ENCODE measurements at places on chromosomes 7 and 10.

DNA sequence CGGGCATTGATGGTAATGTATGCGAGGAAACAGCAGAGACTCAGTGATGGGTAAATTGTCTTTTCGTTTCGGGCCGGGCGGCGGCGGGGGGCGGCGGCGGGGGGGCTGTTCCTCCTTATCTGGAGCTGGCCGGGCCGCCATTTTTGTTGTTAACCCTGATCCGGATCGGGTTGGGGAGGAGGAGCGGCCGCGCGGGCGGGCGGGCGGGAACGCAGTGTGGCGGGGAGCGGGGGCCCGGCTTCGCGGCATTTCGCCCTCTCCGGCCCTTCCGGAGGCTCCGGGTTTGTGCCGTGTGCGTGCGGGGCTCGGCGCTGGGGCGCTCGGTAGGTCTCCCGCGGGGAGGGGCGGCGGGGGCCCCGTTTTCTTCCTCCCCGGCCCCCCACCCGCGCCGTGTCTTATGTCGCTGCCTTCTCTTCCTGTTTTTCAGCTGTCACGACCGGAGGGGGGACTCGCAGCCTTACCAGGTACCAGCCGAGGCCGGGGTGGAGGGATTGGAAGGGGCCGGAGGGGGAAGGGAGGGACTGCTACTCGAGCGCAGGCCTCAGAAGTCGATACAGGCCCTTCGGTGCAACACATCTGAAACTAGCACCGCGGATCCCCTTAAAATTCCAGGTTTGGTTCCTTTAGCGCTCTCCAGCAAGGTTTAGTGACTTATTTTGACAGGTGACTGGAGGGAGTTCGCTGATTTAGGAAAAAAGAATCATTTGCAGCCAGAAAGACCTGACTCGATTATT, 820 bp downstream of the WAC start:
- DNase-seq, result peak; percentile 36

DNA sequence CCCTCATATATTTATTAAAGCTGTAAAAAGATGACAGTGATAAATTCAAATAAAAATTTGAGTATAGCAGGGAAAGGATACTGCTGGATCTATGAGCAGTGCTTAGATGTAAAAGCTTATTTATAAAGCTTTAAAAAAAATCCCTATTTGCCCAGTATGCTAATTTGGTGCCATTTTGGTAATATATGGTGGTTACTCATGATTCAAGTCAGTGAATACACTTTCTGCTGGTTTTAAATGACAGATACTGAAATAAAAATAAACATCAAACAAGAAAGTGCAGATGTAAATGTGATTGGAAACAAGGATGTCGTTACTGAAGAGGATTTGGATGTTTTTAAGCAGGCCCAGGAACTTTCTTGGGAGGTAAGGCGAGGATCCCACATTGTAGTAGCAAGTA, 134.4 kb upstream of the SAMD8 start:
- DNase-seq, result no peak

- peak; percentile 12 for DNase-seq
Measured at GRCh38 chr7:131369354-131369753, 41.7 kb downstream of the MKLN1 start.

- no peak for DNase-seq
Measured at GRCh38 chr7:87852306-87852705, 23.9 kb downstream of the SLC25A40 start.

- no peak for DNase-seq
Measured at GRCh38 chr10:58967551-58968388, 208.7 kb upstream of the PHYHIPL start.

DNA sequence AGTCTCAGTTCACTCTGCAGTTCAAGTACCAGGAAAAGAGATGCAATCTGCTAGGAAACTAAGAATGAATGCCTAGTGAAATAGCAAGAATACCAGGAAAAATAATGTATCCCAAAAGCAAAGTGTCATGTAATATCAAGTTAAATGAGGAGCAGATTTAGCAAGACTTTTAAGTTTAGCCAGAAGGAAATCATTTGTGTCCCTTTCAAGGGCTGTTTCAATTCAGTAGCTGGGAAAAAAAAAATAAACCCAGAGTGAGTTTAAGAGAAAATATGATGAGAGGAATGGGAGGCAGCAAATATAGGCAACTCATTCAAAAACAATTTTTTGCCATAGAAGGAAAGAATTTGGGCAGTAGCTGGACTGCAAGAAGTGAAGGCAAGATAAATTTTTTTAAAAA, 135.8 kb downstream of the DGKB start:
- no peak for DNase-seq

- DNase-seq, result peak; percentile 33
Measured at GRCh38 chr7:5064391-5065106, 18.9 kb downstream of the RBAK start.

- DNase-seq, result no peak
Measured at GRCh38 chr10:35503578-35503977, 101.6 kb upstream of the GJD4 start.

DNA sequence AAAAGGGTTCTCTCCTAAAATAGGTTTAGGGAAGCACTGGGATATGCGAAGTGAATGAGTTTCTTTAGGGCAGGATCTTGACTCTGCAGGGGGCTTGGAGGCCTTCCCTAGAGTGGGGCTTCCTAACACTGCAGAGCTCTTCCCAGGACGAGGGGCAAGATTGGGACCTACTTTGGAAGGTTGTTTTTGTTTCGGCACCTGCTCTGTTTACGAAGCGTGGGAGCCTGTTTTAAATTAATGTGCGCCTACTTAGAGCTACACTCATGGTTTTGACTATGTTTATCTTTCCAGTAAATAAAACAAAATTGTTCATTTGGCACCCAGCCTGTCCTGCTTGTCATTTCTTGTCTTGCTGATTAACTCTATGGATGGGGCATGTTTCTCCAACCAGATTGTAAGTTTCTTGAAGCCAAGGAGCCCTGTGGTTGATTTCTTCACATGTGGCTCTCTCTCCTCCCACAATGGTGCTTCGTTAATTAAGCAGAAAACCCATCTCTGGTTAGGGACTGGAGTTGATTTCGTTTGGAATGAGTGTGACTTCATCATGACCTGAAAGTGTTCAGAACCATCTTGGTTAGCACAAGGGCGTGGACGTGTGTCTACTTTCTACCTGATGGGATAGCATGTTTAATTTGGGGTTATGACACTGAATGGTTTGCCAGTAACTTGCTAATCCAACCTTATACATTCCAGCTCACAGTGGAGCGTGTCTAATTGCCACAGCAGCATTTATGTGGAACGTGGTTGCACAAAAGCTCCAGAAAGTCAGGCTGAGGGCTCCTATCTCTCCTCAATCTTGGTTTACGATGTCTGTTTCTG, 98.1 kb downstream of the TCF7L2 start:
- no peak for DNase-seq

- no peak for DNase-seq
Measured at GRCh38 chr10:45463244-45464116, 89.5 kb downstream of the ALOX5 start.

Data from LHCN-M2 (cell line).